ENCODE measurements at places on chromosomes 2 and 18.

DNA sequence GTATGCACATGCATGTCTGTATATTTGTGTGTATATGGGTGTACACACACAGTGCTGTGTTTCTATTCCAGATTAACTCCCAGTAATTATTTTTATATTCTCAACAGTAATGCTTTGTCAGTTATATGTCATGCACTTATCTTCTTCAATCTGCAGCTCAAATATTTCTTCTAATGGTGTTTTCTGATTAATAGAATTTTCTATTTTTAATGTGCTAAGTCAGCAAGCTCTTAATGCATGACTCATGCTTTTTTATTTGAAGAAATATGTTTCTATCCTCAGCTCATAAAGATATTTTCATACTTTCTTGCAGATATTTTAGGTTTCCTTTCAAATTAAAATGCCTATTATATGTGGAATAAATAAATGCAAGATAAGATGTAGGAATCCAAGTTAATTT, 59.7 kb upstream of the TMEM18 start:
- DNase-seq, result no peak

DNA sequence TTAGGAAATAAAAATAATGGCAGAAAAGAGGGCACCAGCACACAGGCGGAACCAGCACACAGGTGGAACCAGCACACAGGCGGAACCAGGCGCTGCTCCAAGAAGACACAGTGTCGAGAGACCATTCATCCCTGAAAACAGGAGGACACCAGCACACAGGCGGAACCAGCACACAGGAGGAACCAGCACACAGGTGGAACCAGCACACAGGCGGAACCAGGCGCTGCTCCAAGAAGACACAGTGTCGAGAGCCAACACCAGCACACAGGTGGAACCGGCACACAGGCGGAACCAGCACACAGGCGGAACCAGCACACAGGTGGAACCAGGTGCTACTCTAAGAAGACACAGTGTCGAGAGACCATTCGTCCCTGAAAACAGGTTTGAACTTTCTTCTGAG, 115.5 kb upstream of the TMEM18 start:
- DNase-seq, result no peak

GRCh38 chr2:134482766-134483340, 229.0 kb downstream of the MGAT5 start:
- DNase-seq, result no peak

DNA sequence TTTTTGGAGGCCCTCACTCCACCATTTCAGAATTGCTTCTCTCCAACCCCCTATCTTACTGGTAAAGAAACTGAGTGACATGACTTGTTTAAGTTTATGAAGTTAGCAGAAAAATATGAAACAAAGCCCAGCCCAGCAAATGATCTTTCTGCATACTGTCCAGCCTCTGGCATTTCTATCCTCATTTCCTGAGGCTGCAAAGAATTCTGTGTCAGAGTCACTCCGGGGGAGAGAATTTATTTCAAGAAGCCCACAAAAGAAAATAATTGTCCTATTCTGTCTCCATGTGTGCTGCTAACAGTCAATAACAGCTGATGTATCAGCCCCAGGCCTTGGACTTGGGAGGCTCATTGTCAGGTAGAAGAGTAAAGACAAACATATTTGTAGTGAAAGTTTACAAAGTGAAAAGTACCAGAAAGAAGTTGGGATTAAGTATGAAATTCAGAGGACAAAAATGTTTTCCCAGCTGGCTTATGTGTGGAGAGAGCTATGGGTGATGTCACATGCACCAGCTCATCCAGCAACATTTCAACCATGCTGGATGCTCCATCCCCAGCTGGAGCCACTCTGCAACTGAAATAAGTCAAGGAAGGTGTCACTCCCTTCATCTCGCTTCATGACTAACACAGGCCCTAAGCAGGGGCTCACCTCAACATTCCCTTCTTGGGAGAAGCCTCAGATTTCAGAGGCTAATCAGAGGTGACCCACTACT, 42.3 kb downstream of the TRABD2A start:
- no peak for DNase-seq

GRCh38 chr2:97653473-97653872, 7.6 kb downstream of the COX5B start:
- no peak for DNase-seq

DNA sequence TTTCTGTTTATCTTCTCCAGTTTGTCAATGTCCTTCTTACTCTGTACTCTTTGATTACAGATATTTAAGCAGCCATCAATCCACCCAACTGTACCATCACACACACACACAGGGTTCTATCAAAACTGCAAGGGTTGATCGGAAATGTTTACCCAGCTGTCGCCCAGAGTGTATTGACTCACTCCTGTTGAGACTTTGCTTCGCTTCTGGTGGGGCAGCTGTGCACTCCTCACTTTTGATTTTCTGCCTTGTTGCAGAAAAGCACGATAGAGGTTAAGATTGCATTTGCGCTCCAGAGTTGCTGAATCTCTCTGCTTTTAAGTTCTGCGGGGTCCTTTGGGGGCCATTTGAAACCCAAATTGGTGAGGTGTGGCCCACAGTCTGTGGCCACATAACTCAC, 216.2 kb downstream of the SETBP1 start:
- DNase-seq, result no peak

DNA sequence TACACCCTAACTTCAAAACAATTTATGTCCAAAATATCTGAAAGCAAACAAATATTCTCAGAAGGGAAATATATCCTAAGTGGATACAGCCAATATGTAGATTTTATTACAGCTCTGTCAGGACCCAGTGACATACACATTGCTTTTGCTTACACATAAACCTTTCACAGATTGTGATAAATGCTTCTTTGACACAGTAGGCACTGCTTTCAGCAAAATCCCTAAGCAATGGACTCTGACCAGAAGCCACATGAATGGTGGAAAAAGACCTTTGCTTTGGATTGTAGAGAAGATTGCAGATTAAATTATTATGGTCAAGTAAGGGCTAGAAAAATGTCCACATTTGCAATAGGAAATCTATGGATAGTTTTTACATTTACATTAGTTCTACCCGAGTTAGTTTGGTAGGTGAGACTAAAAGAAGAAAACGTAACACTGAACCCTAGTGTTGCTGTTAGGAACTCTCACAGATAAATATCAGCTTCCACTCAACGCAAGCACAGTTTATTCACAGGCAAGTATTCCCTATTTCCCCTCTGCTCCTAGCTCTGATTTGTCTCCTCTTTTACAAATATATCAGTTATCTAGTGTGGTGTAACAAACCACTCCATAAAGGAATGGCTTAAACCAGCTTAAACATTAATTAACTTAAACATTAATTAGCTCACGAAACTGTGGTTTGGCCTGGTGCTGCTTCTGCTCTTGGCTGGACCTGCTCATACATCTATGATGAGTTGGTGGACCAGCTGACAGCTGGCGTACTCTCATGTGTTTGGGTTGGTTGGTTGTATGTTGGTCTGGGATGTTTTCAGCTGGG, 23.6 kb upstream of the SERPINE2 start:
- no peak for DNase-seq

- DNase-seq, result no peak
These were observed 285.3 kb upstream of the CCDC68 start for GRCh38 chr18:55244546-55244945.

- peak; percentile 46 for DNase-seq
These were observed 13.0 kb downstream of the IMPA2 start for GRCh38 chr18:11994336-11994702.

DNA sequence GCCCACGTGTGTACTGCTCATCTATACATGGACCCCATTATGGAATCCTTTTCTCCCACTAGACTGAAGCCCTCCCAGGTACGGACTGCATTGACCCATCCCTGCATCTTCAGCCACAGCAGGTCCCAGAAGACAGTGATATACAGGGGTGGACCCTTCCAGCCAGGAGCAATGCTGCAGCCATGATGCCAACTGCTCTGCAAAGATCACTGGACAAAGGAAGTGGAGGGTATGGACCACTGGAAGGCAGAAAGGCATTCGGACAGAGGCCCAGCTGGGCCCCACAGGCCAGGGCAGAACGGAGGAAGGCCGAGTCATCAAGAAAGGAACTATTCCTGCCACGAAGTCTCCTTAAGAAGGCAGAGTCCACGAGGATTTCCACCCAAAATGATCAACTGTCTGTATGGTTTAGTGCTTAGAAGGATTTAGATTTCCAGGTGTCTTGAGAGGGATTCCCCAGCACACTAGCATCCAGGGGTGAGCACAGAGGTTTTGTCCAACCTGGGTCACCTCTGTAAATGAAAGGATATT, 93.4 kb downstream of the TWIST2 start:
- DNase-seq, result no peak

- DNase-seq, result no peak
These were observed 40.7 kb downstream of the ARHGAP25 start for GRCh38 chr2:68775272-68775842.

- DNase-seq, result peak; percentile 68
These were observed 273.5 kb downstream of the CDH20 start for GRCh38 chr18:61606759-61607158.

- DNase-seq, result no peak
These were observed 38.2 kb downstream of the CDC42EP3 start for GRCh38 chr2:37633234-37633633.

- no peak for DNase-seq
These were observed 2.0 kb downstream of the GPC1 start for GRCh38 chr2:240437551-240437860.

DNA sequence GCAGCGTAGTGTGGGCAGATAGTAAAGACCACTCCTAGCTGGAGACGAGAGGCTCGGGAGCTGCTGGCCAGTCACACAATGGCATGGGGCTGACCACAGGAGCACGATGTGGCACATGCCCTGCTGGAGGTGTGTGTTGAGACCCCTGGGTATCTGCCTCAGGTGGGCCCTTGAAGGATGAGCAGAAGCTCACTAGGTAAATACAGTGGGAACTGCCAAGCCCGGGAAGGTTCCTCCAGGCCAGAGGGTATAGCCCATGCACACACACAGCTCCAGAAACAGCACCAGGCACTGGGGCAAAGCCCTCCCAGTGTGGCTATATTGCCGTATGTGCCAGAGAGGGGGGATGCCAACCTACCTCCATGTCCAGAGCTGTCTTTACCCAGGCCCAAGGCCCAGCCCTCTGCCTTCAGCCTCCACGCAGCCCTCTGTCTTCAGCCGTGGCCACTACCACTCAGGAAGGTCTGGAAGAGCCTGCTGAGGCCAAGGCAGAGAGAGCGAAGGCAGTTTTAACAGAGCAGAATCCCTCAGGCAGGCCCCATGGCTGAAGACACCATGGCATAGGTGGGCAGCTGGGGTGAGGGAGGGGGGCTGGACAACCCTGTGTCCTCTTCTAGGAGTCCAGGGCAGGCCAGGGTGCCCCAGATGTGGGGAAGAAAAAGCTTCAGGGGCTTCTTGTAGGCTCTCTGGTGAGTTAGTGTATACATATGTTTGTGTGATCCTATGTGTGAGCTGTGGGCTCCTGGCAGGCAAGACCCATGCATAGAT, 7.0 kb upstream of the ARID5A start:
- DNase-seq, result no peak

- no peak for DNase-seq
These were observed 1201.0 kb downstream of the LRP1B start for GRCh38 chr2:140929849-140930248.

GRCh38 chr2:68418855-68419254, 48.2 kb downstream of the FBXO48 start:
- no peak for DNase-seq

DNA sequence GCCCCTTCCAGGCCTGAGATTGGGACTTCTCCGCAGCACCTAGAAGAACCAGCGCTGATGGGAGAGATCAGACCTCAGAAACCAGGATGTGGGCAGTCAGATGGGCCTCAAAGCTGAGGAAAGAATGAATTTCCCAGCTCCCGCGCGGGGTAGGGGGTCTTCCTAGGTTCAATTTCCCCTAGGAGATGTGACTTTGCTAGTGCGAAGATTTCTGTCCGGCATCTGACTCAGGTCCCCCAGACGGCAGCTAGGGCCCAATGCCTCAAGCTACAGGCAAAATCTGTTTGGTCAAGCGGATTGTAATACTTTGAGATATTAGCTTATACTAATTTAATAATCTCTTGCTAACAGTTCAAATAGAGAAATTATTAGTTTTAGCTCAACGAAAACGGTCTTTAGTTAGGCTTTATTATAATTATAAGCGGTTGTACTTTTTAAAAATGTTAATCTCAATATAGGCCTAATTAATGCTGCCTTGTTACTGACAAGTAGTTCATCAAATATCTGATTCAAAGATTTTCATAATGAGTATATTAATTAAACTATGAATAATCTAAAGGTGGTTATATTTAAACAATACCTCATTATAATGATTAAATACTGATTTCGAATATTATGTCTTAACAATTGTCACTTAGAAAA, 5.8 kb downstream of the DLX1 start:
- DNase-seq, result no peak

DNA sequence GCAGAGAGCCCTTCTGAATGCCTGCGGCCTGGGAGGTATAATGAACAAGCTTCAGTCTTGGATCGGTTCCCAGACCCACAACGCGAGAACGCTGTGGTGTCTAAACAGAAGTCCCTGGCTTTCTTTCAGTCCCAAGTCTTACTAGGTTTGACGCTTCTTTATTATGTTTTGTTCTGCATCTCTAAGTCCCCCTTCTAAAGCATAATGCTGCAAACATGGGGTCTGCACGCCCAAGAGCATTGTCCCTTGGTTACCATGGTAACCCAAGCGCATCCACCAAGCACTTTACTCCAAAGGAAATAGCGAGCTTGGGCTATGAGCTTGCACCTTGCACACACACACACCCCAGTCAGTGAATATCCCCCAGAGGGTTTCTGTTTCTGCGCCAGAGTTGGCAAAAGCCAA, 193.7 kb downstream of the INO80D start:
- DNase-seq, result no peak

DNA sequence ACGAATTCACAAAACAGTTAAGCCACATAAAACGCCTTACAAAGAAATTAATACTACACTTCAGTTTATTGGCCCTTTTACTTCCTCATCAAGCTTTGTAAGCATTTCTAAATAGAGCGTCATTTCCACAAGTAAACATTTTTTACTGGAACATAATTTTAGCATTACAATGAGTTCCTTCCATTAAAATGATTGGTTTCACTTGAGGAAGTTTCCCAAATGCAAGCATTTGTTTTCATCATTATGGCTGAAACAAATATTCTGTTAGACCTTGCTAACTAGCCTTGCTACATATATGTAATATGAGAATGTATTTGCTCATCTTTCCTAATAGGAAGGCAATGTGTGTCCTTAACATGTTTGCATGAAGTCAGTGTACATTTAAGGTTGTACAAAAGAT, 579.1 kb downstream of the IRS1 start:
- no peak for DNase-seq

- DNase-seq, result no peak
These were observed 242.6 kb downstream of the RIT2 start for GRCh38 chr18:42872838-42873237.
